C1 segment of cervical spinal cord (tissue), 14 donors: ENCODE measurements at places on chromosomes 7 and 10.
A peak's percentile ranks its signal among the peaks of the same experiment; 100 is the strongest.

DNA sequence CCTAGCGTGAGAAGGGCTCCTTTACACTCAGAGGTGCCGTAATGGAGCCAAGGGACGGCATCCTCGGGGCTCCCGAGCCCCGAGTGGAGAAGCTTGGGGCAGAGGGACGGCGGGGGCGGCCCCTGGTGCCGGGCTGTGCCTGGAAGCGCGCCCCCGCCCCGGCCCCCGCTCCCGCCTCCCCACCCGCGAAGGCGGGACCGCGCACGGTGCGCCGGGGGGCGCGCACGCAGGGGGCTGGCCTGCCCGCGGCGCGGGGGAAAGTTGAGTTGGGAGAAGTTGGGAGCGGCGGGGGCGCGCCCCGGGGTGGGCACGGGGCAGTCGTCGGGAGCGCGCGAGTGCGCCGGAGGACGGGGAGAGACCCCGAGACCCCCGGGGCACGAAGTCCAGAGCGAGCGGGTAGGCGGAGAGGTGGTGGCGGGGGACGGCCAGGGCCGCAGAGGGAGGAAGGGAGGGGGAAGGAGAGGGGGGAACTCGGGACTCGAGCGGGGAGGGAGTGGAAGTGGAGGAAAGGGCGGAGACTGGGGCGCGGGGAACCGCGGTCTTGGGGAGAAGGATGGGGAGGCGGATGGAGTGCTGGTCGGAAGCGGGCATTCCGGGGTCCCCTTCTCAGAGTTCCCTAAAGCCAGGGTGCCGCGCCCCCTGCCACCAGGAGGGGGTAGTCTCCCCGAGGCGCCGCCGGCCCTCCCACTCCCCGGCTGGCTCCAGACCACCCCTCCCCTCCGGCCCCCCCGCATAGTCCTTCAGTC lies at the start of gene SLC4A2:
TSS of gene SLC4A2 (plus strand) at position 223 of the 746 bp plus-strand sequence. CDS start 2,399 bp downstream, outside the sequence.
- DNase-seq: peak; percentile 94

- no peak for DNase-seq
Observed at GRCh38 chr7:71486856-71487628, 355.1 kb downstream of the GALNT17 start.

DNA sequence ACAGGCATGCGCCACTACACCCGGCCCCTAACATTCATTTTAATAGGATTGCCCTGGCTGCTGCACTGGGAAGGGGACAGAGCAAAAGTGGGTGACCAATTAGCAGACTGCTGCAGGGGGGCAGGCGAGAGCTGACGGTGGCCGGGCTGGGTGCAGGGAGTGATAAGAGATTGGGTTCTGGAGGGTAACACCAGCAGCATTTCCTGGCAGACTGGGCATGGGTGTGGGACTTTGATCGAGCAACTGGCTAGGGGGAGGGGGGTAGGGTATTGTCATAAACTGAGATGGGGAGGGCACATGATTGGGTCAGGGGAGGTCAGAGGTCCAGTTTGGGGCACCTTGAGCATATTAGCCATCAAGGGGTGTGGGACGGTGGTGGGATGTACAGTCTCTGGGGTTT lies 20.2 kb upstream of the AMZ1 start:
- no peak for DNase-seq

DNA sequence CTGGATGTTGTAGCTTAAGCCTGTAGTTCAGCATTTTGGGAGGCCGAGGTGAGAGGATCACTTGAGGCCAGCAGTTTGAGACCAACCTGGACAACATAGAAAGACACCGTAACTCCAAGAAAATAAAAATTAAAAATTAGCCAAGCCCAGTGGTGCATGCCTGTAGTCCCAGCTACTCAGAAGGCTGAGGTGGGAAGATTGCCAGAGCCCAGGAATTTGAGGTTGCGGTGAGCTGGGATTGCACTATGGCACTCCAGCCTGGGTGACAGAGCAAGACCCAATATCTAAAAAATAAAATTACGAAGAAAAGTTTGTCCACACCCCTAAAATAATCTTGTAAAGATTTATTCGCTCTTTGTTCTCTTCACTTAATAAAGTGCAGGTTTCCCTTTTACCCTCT lies 951.0 kb downstream of the TYW1 start:
- no peak for DNase-seq
